ENCODE measurements at places on chromosomes 16 and 17.
A peak's percentile ranks its signal among the peaks of the same experiment; 100 is the strongest.

DNA sequence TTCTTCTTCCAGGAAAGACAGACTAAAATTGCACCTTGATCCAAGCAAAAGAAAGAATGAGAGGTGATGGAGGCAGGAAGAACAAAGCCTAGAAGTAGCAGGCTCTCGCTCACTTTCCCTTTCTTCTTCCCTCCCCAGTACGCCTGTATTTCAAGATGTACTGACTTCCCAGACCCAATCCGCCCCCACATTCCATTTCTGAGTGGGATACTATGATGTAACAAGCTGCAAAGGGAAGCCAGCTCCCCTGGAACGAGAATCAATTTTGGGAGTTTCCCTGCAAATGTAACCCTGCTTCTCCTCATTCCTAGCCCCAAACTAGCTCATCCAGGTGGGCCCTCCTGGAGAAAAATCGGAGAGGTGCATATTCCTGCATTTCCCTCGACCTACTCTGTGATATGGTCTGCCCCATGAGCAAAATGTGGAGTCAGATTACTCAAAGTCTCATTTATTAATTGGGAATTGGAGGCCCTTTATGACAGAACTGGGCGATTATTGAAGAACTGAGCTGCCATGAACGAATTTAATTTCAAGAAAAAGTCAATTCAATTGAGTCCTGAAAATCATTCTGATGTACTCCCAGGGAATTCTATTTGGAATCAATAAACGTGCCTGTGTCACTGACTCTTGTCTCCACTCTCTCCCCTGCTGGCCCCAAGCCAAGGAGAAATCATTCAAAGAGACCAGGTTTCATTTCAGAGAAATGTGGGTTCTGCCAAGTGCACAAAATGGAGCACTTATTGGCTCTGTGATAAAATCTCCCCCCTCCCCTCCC, 398.9 kb downstream of the SHISA9 start:
- DNase-seq, result no peak

DNA sequence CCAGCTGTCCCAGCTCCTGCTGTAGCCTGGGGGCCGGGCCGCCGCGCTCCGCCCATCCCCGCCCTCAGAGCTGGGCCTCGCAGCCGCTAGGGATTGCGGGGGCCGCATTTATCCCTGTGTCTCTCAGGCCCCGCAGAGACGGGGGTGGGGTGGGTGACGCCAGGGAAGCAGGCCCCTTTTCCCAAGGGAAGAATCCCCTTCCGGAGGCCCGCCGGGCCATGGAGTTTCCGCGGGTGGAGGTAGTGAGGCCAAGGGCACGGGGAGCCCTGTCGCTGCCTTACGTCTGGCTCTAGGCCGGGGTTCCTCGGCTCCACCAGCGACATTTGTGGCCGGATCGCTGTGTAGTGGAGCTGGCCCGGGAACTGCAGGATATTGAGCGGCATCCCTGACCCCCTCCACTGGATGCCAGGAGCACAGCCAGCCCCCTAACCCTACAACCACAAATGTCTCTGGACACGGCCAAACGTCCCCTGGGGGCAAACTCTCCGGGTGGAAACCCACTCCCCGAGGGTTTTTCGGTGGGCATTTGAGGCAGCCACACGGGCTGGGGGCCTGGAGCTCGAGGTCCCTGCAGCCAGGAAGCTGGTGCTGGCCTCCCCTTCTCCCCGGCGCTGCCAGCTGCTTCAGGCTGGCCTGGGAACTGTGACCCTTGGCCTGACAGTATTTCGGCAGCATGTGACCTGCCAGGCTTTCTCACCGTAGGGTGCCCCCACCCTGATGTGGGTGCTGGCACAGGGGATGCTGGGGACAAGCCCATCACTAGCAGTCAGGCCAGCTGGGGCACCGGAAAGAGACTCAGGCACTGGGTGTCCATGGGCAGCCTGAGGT, 12.0 kb upstream of the CD300A start:
- no peak for DNase-seq

DNA sequence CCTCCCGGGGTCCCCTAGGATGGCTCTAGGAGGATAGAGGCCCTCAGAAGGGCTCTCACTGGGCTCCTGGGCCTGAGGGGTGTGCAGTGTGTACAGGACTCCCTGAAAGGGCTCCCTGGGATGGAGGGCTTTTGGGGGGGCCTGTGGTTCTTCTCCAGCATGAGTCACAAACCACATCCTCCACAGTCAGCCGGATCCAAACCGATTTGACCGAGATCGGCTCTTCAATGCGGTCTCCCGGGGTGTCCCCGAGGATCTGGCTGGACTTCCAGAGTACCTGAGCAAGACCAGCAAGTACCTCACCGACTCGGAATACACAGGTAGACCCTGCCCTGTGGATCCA, 4.5 kb downstream of the TRPV2 start:
- DNase-seq, result no peak

DNA sequence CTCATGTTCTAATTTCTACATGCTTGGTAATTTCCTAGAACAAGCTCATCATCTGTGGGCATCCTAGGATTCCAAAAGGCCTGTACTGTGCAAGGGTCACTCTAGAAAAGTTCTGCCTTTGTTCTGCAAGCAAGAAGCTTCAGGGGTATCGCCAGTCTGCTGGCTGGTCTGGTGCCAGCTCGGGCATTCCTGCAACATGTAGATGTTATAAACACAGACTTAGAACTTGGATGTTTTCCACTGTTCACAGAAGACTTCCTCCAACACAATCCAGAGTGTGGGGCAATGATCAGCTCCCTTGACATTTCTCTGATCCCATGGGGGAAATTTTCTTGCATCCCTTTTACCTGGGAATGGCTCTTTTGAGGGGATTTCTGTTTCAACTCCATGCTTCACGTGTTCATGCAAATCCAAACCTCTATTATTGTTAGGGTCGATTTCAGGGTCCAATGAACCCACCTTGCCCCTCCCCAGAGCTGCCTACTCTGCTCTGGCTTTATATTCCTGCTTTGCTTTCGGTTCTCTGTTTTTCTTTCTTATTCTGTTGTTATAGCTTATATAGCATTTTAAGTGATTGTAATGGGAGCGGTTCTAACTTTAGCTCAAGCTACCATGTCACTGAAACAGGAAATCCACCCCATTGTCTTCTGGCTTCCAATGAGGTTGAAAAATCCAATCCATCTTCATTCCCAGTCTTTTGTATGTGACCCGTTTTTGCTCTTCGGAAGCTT, 25.3 kb downstream of the UBE2O start:
- DNase-seq, result no peak

GRCh38 chr17:79223471-79223870, 148.8 kb downstream of the ENGASE start:
- no peak for DNase-seq

DNA sequence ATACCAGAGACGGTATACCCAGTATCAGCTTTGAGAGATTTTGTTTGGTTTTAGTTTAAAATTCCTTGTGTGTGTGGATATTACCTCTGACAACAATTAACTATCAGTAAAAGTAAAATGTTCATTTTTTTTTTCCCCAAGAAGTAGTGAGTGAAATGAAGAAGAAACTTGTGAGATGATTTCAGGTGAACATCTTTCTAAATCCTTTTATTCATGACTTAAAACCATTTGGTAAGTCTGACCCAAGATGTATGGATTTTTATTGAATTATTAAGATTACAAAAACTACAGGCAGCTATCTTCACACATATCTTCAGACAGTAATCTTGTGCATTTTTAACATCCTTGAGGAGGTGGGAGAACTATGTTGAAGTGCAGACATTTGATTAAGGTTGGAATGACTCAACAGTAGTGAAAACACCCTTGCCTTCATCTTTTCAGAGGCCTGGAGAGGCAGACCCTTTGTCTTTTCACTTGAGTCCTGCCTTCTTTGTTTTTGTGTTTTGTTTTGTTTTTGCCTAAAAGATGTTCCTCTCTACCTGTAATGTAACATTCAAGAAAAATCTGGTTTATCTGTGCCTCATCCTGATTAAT, 240.3 kb upstream of the TBX2 start:
- no peak for DNase-seq

- no peak for DNase-seq
These were observed 100.5 kb downstream of the VAT1L start for GRCh38 chr16:77888871-77889270.

DNA sequence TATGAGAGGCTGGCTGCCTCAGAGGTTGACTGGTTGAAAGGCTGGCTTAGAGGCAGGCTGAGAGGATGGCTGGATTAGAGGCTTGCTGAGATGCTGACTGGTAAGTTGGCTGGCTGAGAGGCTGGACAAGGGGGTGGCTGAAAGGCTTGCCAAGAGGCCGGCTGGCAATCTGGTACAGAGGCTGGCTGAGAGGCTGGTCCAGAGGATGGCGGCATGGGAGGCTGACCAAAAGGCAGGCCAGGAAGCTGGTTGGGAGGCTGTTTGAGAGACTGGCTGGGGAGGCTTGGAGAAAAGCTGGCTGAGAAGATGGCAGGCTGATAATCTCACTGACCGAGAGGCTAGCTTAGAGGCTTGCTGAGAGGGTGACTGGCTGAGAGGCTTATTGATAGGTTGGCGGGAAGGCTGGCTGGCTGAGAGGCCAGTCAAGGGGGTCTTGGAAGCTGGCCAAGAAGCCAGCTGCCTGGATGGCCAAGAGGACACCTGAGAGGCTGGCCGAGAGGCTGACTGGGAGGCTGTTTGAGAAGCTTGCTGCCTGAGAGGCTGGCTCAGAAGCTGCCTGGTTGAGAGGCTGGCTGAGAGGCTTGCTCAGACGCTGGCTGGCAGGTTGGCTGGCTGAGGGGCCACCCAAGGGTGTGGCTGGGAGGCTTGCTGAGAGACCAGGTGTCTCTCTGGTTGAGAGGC, 34.2 kb upstream of the ACSM2B start:
- DNase-seq, result no peak

DNA sequence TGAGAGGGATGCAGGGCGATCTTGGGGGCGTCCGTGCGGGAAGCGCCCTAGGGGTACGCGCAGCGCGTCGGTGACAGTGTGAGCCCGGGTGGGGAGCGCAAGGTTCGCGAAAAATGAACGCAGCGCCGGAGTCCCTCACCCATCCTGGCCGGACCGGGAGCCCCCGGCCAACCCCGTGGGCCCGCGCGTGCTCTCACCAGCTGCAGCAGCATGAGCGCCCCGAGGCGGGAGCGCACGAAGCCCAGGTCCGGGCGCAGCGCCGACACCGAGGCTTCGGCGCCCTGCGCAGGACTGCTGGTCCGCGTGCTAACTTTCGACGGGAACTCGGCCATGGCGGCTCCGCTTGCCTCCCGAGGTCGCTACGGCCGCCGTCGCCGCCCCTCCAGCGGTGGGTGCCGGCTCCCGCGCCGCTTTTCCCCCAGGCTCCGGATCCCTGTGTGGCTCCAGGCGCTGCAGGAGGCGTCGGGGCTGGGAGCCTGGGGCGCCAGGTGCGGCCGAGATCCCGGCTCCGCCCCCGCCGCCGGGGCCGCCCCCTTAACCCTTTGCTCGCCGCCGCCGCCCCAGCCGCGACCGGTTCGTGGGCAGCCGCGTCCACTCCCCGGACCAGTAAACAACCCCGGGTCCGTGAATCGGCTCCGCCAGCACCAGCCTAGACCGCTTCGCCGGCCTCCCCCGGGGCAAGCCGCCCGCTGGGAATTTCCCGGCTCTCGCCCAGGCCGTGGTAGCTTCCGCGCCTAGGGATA, at the start of gene PLLP:
Gene PLLP, minus strand, starts transcription at position 464 of the 743 bp plus-strand sequence. Its CDS starts 132 bp downstream, at position 332.
- peak; percentile 47 for DNase-seq

GRCh38 chr17:1951920-1952319, 73.2 kb downstream of the RTN4RL1 start:
- DNase-seq, result no peak

DNA sequence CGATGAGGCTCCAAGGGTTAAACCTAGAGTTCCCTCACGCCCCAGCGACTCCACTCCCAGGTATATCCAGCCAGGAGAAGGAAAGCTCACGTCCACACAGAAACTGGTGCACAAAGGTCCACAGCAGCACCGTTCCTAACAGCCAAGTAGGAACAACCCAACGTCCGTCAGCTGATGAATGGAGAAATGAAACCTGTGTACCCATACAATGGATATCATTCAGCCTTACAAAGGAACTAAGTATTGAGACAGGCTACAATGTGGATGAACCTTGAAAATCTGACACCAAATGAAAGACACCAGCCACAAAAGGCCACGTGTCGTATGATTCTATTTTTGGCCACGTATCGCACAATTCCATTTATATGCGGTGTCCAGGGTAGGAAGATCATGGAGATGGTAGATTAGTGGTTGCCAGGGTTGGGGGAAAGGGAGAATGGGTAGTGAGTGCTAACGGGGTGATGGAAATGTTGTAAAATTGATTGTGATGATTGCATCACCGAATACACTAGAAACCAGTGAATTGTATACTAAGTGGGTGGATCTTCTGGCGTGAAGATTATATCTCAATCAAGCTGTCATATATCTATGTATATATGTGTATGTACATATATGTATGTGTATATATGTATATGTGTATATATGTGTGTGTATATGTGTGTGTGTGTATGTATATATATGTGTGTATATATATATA, 30.1 kb downstream of the NLRC3 start:
- DNase-seq, result no peak

GRCh38 chr16:4193920-4194319, 48.0 kb downstream of the SRL start:
- DNase-seq, result no peak

- DNase-seq, result no peak
These were observed 121.1 kb upstream of the XYLT1 start for GRCh38 chr16:17591655-17592405.

DNA sequence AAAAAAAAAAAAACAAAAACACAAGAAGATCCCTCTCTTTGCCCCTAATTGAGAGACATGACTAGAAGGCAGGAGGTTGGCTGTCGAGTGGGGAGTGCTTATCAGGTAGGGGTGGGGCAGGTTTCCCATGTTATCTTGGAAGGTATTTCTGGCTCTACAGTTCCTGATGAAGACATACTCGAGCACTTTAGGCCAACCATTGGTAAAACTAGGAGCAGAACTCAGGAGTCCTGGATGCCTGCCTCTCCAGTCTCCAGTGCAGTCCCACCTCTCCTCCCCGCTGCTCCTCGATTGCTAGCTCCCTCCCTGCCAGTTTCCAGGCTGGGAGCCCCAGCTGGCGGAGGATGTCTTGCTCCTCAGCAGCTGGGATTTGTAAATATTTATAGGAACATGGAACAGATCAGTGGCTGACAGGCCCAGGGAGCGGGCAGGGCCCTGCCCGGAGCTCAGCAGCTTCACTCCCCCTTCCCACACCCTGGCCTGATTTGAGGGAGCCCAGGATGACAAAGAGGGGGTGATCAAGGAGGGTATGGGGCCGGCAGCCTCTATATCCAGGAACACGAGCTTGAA, 11.4 kb upstream of the C1QL1 start:
- DNase-seq, result no peak

DNA sequence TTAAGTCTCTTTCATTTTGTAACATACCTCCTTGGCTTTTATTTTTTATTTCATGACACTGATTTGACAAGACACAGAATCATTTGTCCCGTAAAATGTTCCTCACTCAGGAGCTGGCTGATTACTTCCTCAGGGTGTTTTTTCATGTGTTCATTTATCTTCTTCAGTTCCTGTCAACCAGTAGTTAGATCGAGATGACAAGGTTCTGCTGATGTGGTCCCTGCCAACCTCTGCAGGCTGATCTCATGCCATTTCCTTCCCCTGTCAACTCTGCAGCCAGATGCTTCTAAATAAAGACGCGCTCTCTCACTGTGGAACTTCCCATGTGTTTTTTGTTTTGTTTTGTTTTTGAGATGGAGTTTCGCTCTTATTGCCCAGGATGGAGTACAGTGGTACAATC, 8.1 kb upstream of the CXCL16 start:
- DNase-seq, result no peak
